ENCODE measurements at places on chromosomes 1 and 21. TPM values are rescaled to one million over a fixed set of nuclear protein-coding genes. Genes with fewer than 3 reads are reported as not detected.

- H3K27me3 ChIP-seq: no peaks in the 10 kb centered on the region
- H3K36me3 ChIP-seq: no peaks in the 10 kb centered on the region
- no peak overlapping the region for H3K27ac ChIP-seq
- no peak overlapping the region for H3K4me3 ChIP-seq
Observed at GRCh38 chr21:42083361-42083690, 12.2 kb downstream of the UMODL1 start.

- no peak overlapping the region for H3K4me3 ChIP-seq
- H3K27me3 ChIP-seq: no peaks in the 10 kb centered on the region
- DNase-seq: no peak
- no peak overlapping the region for H3K27ac ChIP-seq
- no peaks in the 10 kb centered on the region for H3K36me3 ChIP-seq
Observed at GRCh38 chr1:174911606-174912005, 88.1 kb upstream of the CACYBP start.

GRCh38 chr1:116434849-116435248 is 61.8 kb downstream of the ATP1A1 start:
- no peaks in the 10 kb centered on the region for H3K4me1 ChIP-seq
- H3K36me3 ChIP-seq: no peaks in the 10 kb centered on the region
- no peak for DNase-seq
- no peaks in the 10 kb centered on the region for H3K27me3 ChIP-seq

DNA sequence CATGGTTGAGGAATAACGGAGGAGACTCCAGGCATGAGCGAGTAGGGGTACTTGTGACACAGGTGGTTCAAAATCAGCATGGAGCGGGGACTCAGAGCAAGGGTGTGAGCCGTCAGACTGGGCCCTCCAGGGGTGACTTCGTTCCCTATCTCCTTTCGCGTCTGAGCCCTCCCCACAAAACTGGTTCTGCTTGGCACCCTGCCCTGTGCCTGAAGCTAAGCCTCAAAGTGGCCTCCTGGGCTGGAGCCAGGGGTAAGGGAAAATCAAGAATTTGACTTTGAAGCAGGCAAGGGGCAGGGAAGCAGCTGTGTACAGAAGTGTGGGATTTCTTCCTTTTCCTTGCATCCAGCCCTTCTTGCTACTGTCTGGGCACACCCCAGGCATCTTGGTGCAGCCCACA is 331.5 kb upstream of the AJAP1 start:
- no peak overlapping the region for H3K4me3 ChIP-seq
- no peak for DNase-seq
- H3K27ac ChIP-seq: no peak overlapping the region
- no peaks in the 10 kb centered on the region for H3K36me3 ChIP-seq
- no peaks in the 10 kb centered on the region for H3K27me3 ChIP-seq
- H3K4me1 ChIP-seq: no peaks in the 10 kb centered on the region

DNA sequence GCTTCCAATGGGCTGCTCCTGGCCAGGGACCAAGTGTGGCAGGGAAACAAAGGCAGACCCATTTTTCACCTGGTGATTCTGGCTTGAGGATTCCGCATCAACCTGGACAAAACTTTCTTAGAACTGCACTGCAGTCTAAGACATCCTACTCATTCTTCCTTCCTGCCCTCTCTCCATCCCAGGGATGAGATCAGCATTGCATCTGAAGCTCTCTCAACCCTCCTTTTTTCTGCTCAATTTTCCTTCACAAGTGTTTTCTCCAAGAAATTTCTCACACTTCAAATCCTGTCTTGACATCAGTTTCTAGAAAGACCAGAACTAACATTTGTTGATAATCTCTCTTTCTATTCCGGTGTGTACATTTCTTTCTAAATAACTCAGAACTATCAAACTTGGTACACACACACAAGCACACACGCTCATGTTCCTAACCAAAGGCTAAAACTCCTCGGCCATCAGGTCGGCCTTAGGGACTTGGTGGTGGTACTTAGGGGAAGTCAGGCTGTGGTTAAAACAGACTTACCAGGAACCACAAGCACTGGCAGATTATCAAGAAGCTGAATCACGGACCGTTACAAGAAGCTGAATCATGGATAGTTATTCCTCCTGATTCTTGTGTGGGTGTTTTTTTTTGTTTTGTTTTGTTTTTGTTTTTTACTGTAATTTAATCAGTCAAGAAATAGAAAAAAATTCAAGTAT is 21.0 kb upstream of the CXADR start:
- H3K4me3 ChIP-seq: no peak overlapping the region
- peak; percentile 26 for DNase-seq
- peaks cover 37% of the 10 kb centered on the region for H3K27me3 ChIP-seq
- H3K4me1 ChIP-seq: peaks cover 18% of the 10 kb centered on the region
- H3K27ac ChIP-seq: no peak overlapping the region

- H3K36me3 ChIP-seq: no peaks in the 10 kb centered on the region
- H3K27ac ChIP-seq: no peak overlapping the region
- no peak for DNase-seq
Observed at GRCh38 chr1:48686159-48686558, 90.5 kb downstream of the BEND5 start.

DNA sequence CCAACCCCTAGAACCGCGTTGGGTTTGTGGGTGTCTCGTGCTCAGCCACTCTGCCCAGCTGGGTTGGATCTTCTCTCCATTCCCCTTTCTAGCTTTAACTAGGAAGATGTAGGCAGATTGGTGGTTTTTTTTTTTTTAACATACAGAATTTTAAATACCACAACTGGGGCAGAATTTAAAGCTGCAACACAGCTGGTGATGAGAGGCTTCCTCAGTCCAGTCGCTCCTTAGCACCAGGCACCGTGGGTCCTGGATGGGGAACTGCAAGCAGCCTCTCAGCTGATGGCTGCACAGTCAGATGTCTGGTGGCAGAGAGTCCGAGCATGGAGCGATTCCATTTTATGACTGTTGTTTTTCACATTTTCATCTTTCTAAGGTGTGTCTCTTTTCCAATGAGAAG is 18.7 kb downstream of the TFF3 start:
- no peak for DNase-seq
- 0 out of 2 replicates have a peak, but pooled peaks cover 9% of the 10 kb centered on the region for H3K27me3 ChIP-seq
- H3K27ac ChIP-seq: no peak overlapping the region
- H3K4me3 ChIP-seq: no peak overlapping the region
- H3K4me1 ChIP-seq: peaks cover 7% of the 10 kb centered on the region

DNA sequence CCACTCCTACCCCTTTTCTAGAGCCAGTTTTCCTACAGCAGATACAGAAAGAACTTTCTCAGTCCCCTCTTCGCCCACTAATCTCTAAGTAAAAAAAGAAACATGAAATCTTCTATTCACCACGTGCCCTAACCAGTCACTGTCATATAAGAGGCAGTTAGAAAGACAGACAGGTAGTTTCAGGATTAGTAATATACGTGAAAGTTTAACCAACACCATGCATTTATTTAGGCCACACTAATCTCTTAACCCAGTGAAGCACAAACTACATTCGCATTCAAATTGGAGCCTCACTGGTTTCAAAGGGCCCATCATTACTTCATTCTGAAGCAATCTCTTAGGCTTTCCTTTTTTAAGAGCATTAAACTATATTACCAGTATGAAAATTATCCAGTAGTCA is 10.1 kb downstream of the GPATCH2 start:
- no peak overlapping the region for H3K4me3 ChIP-seq
- no peak overlapping the region for H3K27ac ChIP-seq
- no peak for DNase-seq
- H3K27me3 ChIP-seq: no peaks in the 10 kb centered on the region
- no peaks in the 10 kb centered on the region for H3K4me1 ChIP-seq

DNA sequence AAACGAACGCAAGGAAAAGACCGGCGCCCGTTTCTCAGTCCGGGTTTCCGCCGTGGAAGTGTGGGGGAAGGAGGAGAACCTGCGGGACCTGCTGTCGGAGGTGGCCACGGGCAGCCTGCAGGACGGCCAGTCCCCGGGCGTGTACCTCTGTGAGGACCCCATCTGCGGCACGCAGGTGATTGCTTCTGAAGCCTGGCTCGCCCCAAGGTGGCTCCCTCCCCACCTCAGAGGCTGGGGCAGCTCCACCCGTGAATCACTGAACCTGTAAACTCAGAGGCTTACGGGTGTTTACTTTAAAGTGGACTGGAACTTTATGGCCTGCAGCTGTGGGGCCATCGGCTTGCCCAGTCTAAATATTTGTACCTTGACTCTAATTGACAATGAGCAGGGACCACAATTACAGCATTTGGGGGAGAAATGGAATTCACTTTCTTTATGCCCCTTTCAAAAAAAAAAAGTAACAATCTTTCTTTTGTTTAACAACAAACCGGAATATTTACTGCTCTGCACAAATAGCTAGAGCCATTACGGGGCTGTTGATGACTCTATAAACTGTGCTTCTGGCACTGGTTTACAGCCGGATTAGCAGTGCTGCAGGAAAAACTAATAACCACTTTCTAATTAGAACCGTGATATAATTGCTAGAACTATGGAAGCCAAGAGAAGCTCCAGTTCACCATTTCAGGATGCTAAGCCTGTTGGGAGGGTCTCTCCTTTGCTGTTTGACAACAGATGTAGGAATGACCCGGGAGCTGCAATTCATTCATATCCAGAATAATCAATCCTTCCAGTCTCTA is 454.8 kb downstream of the KIF26B start:
- no peaks in the 10 kb centered on the region for H3K4me1 ChIP-seq
- H3K27ac ChIP-seq: no peak overlapping the region
- no peaks in the 10 kb centered on the region for H3K36me3 ChIP-seq
- H3K27me3 ChIP-seq: peaks cover 8% of the 10 kb centered on the region
- no peak overlapping the region for H3K4me3 ChIP-seq
- no peak for DNase-seq

KCNE2 gene
- total RNA-seq: not detected

AMY2B gene
- 2.6 TPM for total RNA-seq

DYNLT5 gene
- total RNA-seq: not detected

LHX8 gene
- total RNA-seq: not detected

DNA sequence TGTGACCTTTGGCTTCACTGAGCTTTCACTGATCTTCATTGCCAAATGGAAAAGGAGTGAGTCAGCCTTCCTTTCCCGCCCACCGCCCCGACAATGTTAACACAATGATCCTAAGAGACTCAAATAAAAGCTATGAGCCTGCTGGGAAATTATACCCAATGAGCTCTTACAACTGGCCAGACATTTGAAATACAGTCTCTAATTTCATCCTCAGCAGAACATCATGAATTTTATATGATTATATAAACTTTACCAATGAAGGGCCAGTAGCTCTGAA is 252.5 kb downstream of the SIPA1L2 start:
- H3K36me3 ChIP-seq: no peaks in the 10 kb centered on the region
- no peak overlapping the region for H3K27ac ChIP-seq
- H3K4me3 ChIP-seq: no peak overlapping the region
- DNase-seq: peak; percentile 63

- no peaks in the 10 kb centered on the region for H3K27me3 ChIP-seq
- H3K4me3 ChIP-seq: no peak within 1 kb of the TSS
- no peak within 1 kb of the TSS for H3K27ac ChIP-seq
- no peaks in the 10 kb centered on the region for H3K4me1 ChIP-seq
Observed at GRCh38 chr1:77281491-77282186, at the start of gene AK5. TSS of gene AK5 (plus strand) at chr1:77282019. CDS start at chr1:77282314, 295 bp downstream.

SYT11 gene
- total RNA-seq: 0.17 TPM
